ENCODE measurements at places on chromosomes 5 and 9.

- no peak for DNase-seq
Measured at GRCh38 chr9:99637641-99638040, 184.0 kb upstream of the NR4A3 start.

DNA sequence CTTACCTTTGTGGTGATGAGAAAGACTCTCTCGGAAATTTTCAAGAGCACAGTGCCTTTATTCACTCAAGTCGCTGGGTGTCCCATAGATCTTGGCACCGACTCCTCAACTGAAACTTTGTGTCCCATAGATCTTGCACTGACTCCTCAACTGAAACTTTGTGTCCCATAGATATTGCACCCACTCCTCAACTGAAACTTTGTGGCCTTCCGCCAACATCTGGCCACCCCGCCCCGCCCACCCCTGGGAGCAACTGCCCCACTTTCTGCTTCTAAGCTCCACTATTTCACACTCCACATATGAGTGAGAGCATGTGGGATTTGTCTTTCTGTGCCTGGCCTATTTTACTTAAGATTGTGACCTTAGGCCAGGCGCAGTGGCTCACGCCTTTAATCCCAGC lies 12.7 kb upstream of the EGFL7 start:
- DNase-seq, result no peak

DNA sequence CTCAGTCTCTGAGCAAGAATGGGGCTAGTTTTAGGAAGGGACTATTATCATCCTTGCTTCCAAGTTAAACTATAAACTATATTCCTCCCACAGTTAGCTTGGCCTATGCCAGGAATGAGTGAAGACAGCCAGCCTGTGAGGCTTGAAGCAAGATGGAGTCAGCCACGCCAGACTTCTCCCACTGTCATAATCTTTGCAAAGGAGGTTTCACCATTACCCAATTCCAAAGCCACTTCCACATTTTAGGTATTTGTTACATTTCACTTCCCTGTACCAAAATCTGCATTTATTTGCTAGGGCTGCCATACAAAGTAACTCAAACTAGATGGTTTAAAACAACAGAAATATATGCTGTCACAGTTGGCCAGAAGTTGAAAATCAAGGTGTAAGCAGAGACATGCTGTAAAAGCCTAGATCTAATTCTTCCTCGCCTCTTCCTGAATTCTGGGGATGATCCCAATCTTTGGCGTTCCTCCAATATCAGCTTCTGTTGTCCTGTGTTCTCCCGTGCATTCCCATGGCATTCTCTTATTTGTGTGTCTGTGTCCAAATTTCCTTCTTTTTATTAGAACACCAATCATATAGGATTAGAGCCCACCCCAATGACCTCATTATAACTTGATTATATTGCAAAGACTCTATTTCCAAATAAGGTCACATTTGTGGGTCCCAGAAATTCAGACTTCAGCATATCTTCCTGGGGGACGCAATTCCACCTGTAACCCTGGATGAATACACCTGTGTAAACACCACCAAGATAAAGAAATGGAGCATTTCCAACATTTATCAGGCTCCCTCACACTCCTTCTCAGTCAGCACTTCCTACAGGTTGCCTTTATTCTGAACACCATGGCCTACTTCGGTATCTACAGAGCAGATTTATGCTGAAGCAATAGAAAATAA lies 126.8 kb downstream of the GCNT1 start:
- no peak for DNase-seq

DNA sequence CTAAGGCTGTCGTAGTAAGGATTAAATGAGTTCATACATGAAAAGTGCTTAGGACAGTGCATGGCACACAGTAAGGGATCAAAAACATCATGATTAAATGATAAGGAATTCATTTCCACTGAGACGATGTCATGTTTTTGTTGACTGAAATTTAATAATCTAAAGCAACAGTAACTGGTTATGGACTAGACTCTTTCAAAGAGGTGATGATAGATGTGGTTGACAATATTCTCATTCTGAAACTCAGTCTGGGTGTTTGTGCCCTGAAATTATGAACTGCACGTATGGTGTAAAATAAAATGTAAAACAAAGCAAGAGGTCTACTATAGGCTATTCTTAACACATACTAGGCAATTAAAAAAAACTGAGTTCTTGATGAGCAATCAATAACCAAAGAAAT lies 280.0 kb downstream of the DENND1A start:
- no peak for DNase-seq

DNA sequence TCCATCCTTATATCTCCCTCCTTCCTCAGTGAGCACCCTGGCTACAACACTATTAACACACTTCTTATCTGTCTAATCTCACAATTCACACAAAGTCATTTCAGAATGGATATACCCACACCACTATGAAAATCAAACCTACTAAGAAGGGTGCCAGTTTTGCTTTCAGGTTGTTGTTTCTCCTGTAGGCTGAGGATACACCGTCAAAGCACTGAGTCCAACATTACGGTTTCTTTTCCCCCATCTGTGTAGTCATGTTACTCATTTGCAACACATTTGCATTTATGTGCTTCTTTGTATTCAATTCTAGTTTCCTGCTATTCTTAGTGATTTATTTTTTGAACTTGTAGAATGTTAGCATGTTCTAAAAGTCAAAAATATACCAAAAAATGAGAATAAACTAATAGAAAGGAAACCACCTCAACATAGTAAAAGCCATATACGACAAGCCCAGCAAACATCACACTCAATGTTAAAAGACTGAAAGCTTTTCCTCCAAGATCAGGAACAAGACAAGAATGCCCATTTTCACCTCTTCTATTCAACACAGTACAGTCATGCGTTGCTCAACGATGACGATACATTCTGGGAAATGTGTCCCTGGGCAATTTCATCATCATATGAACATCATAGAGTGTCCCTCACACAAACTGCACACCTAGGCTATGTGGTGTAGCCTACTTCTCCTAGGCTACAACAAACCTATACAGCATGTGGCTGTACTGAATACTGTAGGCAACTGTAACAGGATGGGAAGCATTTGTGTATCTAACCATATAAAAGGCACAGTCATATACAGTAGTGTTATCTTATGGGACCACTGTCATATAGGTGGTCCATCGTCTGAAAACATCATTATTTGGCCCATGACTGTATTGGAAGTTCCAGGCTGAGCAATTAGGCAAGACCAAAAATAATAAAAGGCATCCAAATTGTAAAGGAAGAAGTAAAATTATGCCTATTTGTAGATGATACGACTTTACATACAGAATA lies 6.3 kb downstream of the ROR2 start:
- no peak for DNase-seq

GRCh38 chr9:104915049-104915448 lies 12.9 kb downstream of the ABCA1 start:
- DNase-seq, result no peak

GRCh38 chr9:111728617-111729366 lies 65.9 kb downstream of the SHOC1 start:
- DNase-seq, result no peak

GRCh38 chr9:70120834-70121510 lies 77.3 kb downstream of the MAMDC2 start:
- DNase-seq, result no peak

DNA sequence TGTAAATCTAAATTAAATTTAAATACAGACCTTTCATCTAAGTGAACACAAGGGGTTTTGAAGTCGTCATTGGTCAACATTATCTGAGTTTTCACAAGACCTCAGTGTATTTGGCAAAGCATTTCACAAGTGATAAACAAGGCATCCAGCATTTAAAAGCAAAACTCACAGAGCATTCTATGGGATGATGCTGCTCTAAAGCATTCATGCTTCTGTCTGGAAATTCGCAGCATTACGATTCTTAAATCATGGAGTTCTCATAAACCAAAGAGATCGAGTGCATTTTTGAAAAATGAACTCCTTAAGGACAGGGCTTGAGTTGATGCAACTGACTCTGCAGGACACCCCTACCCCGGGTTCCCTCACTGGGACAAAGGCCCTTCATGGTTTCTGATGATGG lies 46.1 kb upstream of the SPATA31E1 start:
- no peak for DNase-seq

GRCh38 chr5:144549580-144549979 lies 378.9 kb downstream of the KCTD16 start:
- DNase-seq, result no peak

- no peak for DNase-seq
Measured at GRCh38 chr5:150279330-150280020, 10.1 kb downstream of the CAMK2A start.
